ENCODE measurements at places on chromosomes 1 and 21. TPM values are rescaled to one million over a fixed set of nuclear protein-coding genes. Genes with fewer than 3 reads are reported as not detected.

GRCh38 chr21:36126208-36126565 is 8.7 kb upstream of the CBR3 start:
- no peak overlapping the region for H3K27ac ChIP-seq
- no peaks in the 10 kb centered on the region for H3K36me3 ChIP-seq
- H3K27me3 ChIP-seq = peaks cover 5% of the 10 kb centered on the region
- DNase-seq = no peak
- no peaks in the 10 kb centered on the region for H3K4me1 ChIP-seq
- no peak overlapping the region for H3K4me3 ChIP-seq

DNA sequence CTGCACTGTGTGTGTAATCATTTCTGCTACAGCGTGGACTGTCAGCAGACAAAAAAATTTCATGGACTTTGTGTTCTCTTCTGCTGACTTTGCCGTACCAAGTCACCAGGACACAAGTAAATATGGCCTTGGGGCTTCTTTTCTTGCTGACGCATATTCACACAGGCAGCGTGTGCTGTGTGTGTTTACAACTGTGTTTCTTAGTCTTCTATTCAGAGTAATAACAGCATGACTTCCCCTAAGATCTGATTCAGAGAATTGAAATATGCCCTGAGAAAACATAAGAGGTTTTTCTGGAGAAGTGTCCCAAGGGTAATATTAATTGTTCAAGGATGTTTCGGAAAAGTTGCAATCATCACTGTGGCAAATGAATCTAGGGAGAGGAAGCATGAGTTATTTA is 47.1 kb upstream of the DYNLT5 start:
- H3K4me3 ChIP-seq = no peak overlapping the region
- H3K36me3 ChIP-seq = no peaks in the 10 kb centered on the region
- H3K27me3 ChIP-seq = no peaks in the 10 kb centered on the region
- DNase-seq = no peak
- H3K4me1 ChIP-seq = no peaks in the 10 kb centered on the region

TENT5C gene
- total RNA-seq = 11.9 TPM

ADAMTS5 gene
- total RNA-seq = 2.5 TPM

ILDR2 gene
- 0.30 TPM for total RNA-seq

DNA sequence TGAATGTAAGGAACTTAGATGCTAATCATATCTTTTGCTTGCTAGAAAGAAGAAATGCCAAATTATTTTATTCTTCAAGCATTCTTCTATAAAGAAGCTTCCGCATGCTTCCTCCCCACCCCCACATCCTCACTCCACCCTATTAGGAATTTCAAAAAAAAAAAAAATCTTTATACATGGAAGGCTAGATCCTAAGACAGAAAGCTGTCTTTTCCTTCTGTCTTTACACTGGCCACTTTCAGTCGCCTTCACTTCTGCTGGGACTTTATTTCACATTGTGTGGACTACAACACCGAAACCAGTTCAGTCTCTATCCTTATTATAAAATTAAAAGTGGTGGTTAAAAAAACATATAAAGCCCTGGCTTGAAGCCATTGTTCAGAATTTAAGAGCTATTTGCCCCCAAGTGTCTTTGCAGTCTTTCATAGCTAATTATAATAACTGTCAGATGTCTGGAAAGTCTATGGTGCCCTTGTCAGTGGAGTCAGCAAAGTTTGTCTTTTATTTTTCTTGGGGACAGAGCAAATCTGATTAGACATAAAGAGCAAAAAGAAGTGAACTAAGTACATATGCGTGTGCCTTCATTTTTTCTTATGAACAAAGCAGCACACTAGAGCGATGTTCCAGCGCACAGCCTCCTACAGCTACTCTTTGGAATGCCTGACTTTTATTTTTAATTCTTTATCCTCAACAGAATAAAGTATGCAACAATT is 297.7 kb downstream of the PTPRC start:
- peak overlapping the region; percentile 67 for H3K4me3 ChIP-seq
- peak overlapping the region; percentile 58 for H3K27ac ChIP-seq

IQCC gene
- total RNA-seq = 1.1 TPM

- no peaks in the 10 kb centered on the region for H3K4me1 ChIP-seq
- no peak overlapping the region for H3K4me3 ChIP-seq
- DNase-seq = no peak
- no peak overlapping the region for H3K27ac ChIP-seq
- H3K36me3 ChIP-seq = no peaks in the 10 kb centered on the region
- no peaks in the 10 kb centered on the region for H3K27me3 ChIP-seq
Measured at GRCh38 chr1:244601336-244601735, 51.6 kb upstream of the DESI2 start.

DNA sequence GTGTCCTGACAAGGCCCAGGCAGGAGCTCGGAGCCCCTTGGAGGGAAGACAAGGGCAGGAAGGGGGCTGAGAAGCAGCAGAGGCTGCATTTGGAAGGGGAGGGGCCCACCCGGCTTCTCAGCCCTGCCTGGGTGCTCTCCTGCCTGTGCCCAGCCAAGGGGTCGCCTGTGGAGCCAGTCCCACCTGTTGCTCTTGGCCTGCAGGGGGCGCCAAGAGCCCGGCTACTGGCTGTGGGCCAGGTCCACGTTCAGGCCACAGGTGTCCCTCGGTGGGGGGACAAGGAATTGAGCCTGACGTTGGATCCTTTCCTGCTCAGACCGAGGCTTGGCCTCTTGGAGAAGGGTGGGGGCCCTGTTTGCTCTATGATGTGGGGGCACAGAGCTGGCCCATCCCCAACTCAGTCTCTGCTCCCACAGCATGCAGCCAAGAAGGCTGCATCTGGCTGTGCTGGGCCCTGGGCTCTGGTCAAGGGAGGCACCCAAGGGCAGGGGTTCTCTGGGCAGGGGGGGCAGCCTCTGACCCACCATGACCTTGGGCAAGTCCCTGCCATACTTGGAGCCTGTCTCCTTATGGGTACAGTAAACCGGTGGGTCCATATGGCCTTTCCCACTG is 10.9 kb downstream of the WNT4 start:
- H3K4me3 ChIP-seq = no peak overlapping the region
- peaks cover 26% of the 10 kb centered on the region for H3K4me1 ChIP-seq
- DNase-seq = peak; percentile 67
- no peaks in the 10 kb centered on the region for H3K36me3 ChIP-seq

DNA sequence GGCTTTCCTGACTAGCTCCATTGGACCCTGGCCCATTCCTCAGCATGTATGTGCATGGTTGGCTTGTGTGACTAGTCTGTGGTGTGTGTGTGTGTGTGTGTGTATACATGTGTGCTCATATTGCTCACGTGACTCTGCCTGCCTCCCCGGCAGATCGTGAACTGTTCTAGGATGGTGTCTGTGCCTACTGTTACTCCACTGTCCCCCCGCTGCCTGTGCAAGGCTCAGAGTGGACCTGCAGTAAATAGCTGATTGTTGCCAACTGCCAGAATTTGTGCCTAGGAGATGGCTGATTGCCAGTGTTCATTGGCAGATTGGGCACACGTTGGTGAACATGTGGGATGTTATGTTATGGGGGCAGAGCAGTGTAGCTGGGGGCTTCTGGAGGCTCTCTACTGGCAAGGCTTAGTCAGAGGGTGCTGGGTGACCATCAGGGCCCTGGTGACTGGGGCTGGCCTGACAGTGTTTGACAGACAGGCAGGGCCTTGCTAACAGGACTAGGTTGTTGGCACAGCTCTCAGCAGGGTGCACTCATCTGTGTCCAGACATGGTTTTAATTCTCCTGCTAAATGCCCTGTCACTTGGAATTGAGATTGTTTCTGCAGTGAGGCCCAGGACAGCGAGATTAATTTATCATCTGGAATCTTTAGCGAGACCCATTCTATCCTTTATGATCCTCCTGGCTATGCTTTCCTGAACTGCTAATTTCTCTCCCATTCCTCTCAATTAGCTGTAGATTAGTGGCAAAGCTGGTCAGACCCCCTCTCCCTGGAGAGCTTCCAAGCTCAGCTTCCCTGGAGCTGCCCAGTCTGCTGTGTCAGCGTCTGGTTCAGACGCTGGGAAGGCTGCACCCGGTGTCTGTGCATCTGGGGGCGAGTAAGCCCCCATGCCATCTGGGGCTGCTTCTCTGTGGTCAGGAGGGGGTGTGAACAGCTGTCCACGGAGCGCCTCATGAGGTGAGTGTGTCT is 20.8 kb downstream of the SLC6A17 start:
- no peaks in the 10 kb centered on the region for H3K4me1 ChIP-seq
- DNase-seq = no peak
- H3K36me3 ChIP-seq = no peaks in the 10 kb centered on the region
- no peak overlapping the region for H3K27ac ChIP-seq
- H3K27me3 ChIP-seq = peaks cover 5% of the 10 kb centered on the region
- no peak overlapping the region for H3K4me3 ChIP-seq

Measured in psoas muscle (tissue), 8 donors.